Esophagus muscularis mucosa (tissue), 4 donors: ENCODE measurements at places on chromosomes 12 and 14. TPM values are rescaled to one million over a fixed set of nuclear protein-coding genes. Genes with fewer than 3 reads are reported as not detected.
A peak's percentile ranks its signal among the peaks of the same experiment; 100 is the strongest.

WNT1 gene
- total RNA-seq = not detected

DNA sequence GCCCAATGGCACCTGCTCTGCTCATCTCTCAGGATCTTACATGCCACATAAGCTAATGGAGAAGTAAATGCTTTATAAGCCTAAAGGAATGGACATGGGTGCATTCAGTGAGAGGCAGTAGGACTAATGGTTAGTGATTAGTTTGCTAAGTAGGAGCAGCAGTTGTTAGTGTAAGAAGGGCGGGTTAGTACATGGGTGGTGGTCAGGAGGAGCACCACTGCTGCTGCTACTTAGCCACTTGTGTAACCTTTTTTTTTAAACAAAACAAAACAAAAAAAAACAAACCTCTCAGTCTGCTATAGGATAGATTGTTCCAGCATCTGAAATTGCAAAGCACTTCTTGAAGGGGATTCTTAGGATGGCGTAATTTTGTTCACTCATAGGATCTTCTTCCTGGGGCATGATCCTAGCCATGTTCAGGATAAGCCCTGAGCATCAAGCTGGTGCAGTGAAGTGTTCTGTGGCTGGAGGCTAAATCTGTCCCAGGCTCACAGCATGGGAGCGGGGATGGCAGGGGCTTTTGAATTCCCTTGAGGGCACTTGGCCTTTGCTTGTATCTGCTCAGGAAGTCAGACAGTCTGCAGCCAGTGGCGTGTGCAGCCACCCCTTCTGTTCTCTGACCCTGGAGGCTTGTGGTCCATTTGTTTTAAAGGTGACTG lies 63.6 kb downstream of the CHST11 start:
- H3K4me1 ChIP-seq = peaks cover 4% of the 10 kb centered on the region
- DNase-seq = no peak

DNA sequence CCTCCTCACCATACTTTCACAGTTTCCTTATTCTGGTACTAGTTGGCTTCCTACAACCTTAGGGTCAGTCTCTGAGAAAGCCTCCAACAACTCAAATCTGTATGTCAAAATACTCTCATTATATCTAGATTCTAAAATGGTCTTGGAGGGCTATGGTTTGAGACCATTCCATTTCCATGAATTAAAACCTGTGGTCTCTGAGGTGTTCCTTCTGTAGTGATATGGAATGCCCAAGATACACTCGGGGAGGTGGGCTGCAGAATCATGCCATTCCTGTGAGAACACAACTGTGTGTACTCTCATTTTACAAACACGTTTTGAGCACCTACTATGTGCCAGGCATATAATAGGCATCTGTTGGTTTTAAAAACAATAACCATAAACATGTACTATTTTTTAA lies 74.0 kb downstream of the FERMT2 start:
- H3K4me1 ChIP-seq = peaks cover 68% of the 10 kb centered on the region
- H3K27me3 ChIP-seq = no peaks in the 10 kb centered on the region
- peaks cover 49% of the 10 kb centered on the region for H3K36me3 ChIP-seq
- H3K4me3 ChIP-seq = no peak overlapping the region

- DNase-seq = no peak
- H3K27ac ChIP-seq = peak overlapping the region; percentile 60
- no peak overlapping the region for H3K4me3 ChIP-seq
- H3K36me3 ChIP-seq = no peaks in the 10 kb centered on the region
- H3K27me3 ChIP-seq = no peaks in the 10 kb centered on the region
Observed at GRCh38 chr14:91872011-91872501, 4.7 kb upstream of the TC2N start.

- H3K4me1 ChIP-seq = no peaks in the 10 kb centered on the region
- H3K27me3 ChIP-seq = no peaks in the 10 kb centered on the region
- DNase-seq = peak; percentile 47
- no peak overlapping the region for H3K27ac ChIP-seq
- H3K4me3 ChIP-seq = no peak overlapping the region
Observed at GRCh38 chr12:89064780-89065179, 287.5 kb downstream of the DUSP6 start.

TRHDE gene
- total RNA-seq = 0.33 TPM

LRP1 gene
- total RNA-seq = 273 TPM

GRCh38 chr12:7444076-7444475 lies at the start of gene CD163L1:
Gene CD163L1 (minus strand): TSS chr12:7444153. CDS start chr12:7444127, 26 bp downstream.
- no peak within 1 kb of the TSS for H3K4me3 ChIP-seq
- peaks cover 7% of the 10 kb centered on the region for H3K4me1 ChIP-seq
- DNase-seq = no peak
- no peaks in the 10 kb centered on the region for H3K27me3 ChIP-seq
- no peak within 1 kb of the TSS for H3K27ac ChIP-seq

MGP gene
- total RNA-seq = 929 TPM

GRCh38 chr12:132366341-132366861 lies 37.0 kb upstream of the GALNT9 start:
- no peak overlapping the region for H3K27ac ChIP-seq
- H3K4me1 ChIP-seq = no peaks in the 10 kb centered on the region
- H3K36me3 ChIP-seq = no peaks in the 10 kb centered on the region
- H3K27me3 ChIP-seq = no peaks in the 10 kb centered on the region
